ENCODE measurements at places on chromosomes 16 and 17.

DNA sequence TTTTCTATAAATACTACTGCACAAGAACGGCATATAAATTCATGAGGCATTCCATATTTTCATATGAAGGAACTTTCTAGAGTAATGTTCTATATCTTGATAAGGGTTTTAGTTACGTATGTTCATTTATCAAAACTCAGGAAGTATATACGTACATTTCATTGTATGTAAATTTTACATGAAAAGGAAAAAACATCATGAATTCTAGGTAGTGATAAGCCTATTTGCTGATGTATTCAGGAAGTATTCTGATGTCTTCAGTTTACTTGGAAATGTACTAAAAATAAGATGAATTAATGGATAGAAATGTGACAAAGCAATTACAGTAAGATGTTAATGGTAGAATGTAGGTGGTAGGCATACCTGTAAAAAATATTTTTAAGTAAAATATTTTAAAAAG is 4.7 kb downstream of the DGKE start:
- no peak for DNase-seq

DNA sequence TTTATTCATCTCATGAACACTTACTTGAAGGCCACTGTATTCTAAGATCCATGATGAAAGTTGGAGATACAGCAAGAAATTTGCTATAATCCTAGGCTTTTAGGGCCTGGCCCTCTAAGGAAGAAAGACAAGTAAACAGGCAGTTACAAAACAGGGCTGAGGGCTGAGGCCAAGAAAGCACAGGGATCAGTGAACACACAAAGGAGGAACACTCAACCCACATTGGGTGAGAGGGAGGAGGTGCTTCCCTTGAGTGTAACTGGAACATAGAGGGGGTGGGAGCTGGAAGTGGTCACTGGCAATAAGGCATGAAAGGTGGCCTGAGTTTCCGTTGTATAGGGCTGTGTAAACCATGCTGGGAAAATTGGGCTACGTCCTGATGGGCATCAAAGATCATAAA is 112.2 kb downstream of the ZNF18 start:
- no peak for DNase-seq

DNA sequence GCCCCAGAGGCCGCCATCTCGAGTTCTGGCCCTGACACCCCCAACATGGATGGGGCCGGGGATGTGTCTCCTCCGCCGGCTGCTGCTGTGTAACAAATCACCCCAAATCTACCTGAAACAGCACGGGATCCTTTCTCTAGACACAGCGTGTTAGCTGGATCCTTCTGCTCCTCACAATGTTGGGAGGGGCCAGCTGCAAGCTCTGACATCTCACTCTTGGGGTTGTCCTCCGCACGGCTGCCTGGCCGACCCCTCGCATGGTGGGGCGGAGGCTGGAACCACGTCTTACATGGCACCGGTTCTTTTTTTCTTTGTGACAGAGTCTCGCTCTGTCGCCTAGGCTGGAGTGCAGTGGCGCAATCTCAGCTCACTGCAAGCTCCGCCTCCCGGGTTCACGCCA is 11.6 kb upstream of the DEF8 start:
- DNase-seq, result no peak

DNA sequence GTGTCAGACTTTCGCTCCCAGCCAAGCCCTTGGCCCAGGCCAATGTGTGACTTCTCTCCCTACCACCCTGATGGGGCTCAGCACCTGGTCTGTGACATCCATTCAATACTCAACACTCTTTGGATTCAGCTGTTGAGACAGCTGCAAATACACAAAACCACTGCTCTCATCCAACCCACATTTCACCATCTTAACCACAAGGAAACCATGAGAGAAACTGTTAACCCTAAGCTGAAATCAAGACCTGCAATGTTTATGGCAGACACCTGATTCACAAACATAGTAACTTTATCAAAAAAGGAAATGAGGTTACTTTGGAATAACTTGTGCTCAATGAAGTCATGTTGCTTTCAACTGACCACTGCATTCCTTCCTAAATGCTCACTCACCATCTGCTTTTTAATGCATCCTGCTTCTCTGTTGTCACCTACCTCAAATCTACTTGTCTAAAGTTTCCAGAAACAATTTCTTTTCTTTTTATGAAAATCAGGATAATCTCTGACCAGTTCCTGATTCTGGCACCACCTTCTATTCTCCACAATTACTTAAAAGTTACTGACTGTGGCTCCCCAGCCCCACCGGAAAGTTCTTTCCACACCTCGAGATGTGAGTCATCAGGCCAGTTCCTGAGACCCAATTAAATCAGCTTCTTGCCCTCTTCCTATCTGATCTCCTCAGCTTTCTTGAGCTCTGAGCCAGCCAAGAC is 88.2 kb downstream of the NOG start:
- DNase-seq, result peak; percentile 69

DNA sequence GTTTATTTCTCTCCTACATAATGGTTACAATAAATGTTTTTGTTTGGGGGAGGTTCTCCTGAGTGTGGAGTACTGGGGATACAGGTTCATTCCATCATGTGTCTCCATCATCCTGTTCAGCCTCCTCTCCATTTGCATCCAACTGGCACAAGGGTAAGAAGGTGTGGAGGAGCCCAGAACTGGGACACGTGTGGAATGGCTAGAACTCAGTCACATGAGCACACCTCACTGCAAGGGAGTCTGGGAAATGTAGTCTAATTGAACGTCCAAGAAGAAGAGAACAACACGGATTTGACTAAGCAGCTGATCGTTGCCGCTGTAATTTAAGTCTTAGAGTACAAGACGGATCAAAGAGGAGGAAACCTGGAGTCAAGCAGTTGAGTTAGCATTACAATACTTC is 6.1 kb downstream of the OR1A1 start:
- DNase-seq, result no peak

GRCh38 chr17:42041619-42042018 is 8.8 kb downstream of the C17orf113 start:
- no peak for DNase-seq

DNA sequence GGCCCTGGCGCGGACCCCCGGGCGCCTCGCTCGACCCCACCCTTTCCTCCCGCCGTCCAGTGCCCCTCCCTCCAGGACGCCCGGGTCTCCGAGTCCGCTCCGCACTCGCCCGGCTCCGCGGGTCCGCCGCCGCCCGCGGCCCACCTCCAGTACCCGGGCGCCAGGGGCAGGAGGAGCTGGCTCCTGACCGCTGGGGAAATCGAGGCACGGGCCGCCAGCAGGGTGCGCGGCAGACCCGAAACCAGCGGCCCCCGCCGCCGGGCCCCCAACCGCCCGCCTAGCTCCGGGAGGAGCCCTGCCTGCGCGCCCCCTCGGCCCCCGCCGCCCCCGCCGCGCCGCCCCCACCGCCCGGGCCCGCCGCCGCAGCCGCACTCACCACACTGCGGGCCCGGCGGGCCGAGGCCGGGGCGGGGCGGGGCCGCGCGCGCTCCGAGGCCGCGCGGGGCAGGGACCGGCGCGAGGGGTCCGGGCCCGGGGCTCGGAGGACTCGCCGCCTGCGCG is 333 bp downstream of the MAFG start:
- DNase-seq, result peak; percentile 22

DNA sequence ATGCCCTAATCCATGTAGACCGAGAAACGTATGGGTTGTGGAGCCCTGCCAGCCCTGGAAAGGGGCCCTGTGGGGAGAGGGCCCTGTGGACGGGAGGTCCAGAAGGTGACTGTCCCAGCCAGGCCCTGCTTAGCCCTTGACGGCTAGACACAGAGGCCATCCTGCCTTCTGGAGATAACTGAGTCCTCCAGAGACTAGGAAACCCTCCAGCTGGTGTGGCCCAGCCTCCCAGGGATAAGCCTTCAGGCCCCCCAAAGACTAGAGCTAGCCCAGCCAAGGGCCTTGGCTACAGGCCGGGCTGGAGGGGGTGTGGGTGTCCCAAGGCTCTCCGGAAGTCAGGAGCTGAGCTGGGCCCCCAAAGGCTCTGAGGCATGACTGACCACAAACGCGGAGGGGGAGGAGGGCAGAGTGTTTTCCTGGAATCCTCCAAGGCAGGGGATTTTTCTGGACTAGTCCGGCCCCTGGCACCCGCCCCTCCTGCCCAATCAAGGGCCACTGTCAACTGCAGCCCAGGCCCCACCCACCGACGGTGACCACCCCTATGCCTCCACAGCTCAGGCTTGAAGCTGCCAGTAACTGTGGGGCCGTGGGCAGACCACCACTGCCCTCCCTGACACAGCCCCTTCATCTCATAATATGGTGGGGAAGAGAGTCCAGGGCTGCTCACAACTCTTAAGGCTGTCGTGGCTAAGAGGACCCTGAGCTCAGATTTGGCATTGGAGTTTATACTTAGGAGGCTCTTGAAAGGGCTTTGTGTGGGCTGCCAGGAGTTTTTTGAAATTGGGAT is 885 bp upstream of the VASN start:
- no peak for DNase-seq

GRCh38 chr17:56217921-56218320 is 64.6 kb downstream of the ANKFN1 start:
- no peak for DNase-seq

DNA sequence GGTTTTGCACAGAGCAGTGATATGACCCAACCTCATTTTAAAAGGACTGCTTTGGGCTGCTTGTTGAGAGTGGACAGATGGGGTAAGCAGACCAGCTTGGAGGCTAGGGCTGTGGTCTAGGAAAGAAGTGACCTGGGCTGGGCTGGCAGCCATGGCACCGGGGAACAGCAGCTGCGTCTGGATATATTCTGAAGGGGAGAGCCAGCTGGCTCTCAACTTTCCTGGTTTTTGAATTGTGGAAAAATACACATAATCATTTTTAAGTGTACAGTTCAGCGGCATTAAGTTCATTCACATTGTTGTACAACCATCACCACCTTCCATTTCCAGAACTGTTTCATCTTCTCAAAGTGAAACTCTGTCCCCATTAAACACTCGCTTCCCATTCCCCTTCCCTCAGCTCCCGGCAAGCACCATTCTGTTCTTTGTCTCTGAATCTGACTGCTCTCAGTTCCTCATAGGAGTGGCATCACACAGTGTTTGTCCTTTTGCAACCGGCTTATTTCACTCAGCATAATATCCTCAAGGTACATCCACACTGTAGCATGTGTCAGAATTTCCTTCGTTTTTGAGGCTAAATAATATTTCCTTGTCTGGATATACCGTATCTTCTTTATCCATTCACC is 113.2 kb downstream of the SPECC1 start:
- DNase-seq, result no peak

DNA sequence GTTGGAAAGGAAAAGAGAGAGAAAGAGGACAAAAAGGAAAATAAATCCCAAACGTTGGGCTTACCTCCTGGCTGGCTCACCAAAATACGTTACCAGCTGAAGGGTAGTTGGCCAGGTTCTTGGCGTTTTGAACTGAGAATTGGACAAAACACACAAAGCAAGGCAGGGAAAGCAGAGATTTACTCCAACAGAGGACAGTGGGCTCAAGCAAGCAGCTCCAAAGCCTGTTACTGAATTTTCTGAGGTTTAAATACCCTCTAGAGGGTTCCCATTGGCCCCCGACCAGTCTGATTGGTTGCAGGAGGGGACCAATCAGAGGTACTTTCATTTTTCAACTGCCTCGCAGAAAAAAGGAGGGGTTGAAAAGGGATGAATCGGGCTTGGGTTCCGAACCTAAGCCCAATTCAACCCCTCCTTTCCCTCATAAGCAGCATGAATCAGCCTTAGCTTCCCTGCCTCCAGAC is 55.6 kb upstream of the ALOX12 start:
- DNase-seq, result no peak

GRCh38 chr17:71966459-71967313 is 154.1 kb upstream of the SOX9 start:
- DNase-seq, result no peak

DNA sequence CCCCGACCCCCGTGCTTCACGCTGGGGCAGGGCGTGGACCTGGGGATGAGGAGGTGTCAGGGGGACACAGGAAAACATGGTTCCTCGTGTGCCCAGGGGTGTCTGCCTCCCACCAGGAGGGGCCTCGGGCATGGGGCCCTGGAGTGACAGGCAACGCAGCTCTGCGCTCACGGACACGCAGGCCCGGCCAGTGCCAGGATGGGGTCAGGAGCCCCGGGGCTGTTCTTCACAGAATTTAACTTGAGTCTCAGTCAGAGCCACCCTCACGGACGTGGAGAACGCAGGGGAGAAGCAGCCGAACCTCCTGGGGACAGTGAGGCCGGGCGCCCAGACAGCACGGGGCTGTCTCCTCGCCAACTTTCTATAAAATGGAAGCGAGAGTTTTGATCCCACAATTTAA is 16.7 kb downstream of the UNKL start:
- DNase-seq, result no peak

DNA sequence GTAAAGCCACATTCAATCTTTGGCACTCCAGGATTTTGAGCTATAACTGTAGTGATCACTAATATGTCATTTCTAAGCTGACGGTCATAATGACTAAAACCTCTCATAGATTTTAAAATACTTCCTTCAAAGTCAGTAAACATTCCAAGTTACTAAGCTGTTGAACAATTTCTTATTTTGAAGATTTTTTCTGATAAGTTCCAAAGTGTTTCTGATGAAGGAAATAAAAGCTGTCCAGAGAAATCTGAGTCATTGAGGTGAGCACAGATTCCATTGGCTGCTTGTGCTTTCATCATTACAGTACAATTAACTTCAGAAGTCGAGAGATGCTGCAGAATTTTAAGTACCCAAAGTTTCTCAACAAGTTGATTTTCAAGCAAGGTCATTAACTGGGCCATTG is 23.9 kb downstream of the NLRC5 start:
- peak; percentile 46 for DNase-seq

- DNase-seq, result no peak
Observed at GRCh38 chr17:70905796-70906195, 736.5 kb downstream of the KCNJ2 start.

GRCh38 chr17:42071810-42072209 is 21.4 kb upstream of the C17orf113 start:
- no peak for DNase-seq

DNA sequence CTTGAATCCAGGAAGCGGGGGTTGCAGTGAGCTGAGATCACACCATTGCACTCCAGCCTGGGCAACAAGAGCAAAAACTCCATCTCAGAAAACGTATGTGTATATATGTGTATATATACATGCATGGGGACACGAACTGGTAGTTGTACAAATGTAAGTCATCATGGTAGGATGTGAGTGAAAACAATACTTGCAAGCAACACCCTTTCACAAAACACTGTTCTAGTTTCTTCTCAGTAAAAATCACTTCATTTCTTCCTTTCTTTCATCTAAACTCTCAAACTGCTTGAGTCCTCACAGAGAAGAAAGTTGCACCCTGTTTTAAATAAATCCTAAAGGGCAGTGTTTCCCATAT is 51.8 kb downstream of the METTL16 start:
- DNase-seq, result peak; percentile 75

- DNase-seq, result no peak
Observed at GRCh38 chr17:37813751-37814150, 68.9 kb upstream of the HNF1B start.

DNA sequence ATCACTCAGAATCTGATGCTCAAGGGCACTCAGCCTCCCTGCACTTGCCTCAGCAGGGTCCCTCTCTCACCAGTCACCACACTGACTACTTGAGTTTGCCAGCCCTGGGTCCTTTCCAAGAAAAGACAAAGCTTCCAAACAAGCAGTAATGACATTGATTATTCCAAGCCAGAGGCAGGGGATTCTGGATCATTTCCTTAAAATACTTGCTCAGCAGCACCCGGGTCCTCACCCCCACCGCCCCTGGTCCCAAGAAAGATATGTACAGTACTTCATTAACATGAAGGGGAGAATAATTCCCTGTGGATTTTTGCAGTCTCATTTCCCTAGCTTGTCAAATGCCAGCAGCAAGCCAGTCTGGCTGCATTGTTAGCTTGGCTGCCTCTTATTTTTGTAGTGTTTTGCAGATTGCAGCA is 83.2 kb upstream of the GNAO1 start:
- DNase-seq, result no peak

Measured in activated CD4-positive, alpha-beta T cell treated with anti-CD3 and anti-CD28 coated beads, Interleukin-2, Interleukin-6, amounts not matched to agents 100 ng/mL and 50 ng/mL, durations not matched to agents 16 hours and 8 hours (primary cell).